ENCODE measurements at places on chromosomes 7 and 10. TPM values are rescaled to one million over a fixed set of nuclear protein-coding genes. Genes with fewer than 3 reads are reported as not detected.

DNA sequence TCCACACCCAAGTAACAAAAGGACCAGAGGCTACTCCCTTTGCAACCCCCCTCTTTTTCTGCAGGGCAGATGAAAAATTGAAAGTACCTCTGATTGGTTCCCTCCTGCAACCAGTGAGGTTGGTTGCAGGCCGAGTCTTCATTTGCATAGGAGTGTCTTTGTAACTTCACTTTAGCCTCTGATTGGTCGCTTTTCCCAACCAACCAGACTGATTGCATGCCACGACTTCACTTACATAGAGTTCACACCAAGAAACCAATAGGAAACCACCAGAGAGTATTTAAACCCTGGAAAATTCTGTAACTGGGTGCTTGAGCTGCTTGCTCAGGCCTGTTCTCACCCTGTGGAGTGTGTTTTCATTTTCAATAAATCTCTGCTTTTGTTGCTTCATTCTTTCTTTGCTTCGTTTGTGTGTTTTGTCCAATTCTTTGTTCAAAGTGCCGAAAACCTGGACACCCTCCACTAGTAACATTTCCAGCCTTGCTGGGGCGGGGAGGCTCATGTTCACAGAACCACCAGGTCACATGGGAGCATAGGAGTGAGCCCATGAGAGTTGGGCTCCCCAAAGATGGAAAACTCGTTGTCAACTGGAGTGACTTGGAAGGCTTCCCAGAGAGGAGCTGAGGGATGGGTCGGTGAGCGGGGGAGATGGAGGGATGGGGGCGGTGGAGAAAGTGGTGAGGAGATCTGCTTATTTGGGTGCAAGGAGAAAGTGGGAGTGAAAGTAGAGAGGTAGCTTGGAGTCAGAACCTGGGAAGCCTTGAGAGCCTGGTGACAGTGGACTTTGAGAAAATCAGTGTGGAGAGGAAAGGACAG is 223.6 kb downstream of the GFRA1 start:
- DNase-seq, result no peak

- DNase-seq, result no peak
Observed at GRCh38 chr7:12827920-12828319, 140.5 kb downstream of the ARL4A start.

DNA sequence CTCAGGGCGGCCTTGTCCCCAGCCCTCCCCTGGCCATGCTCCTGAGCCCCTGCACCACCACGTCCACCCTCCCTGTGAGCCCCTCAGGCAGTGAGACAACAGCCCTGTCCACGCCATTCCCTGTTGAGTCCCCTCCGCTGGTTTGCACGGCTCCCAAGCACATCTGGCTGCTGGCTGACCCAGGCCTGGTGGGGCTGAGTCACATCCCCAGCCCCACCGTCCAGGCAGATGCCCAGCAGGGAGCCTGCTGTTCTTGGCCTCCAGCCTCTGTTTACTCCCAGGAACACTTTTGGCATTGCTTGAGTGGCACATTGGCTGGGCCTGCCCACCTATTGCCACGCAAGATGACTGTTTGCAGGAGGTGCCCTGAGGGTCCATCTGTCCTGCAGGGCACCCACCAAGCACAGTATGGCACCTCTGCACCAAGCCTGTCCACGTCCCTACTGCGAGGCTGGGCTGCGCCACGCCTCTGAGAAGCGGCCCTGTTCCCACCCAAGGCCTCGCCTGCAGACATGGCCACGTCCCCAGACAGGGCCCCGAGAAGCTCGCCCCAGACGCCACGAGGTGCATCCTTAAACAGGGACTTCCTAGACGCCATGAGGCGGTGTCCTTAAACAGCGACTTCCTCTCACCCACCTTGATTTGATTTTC is 48.4 kb upstream of the INPP5A start:
- DNase-seq, result no peak

GRCh38 chr7:117718116-117718835 is 155.0 kb downstream of the CTTNBP2 start:
- no peak for DNase-seq

DNA sequence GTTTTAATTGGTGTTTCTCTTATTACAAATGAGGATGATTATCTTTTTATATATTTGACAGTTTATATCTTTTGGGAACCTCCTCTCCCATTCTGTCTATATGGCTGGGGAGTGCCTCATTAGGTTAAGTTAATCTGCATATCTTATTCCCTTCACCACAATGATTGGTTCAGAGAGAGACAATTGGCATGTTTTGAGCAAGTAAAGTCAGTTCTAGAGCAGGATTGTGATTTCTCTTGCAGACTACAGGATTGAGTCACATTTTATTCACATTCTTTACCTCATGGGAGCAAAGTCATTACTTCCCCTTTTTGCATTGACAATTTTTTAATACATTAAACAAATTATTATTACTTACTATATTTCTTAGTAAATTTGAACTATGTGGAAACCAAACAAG is 345.6 kb downstream of the MDFIC start:
- no peak for DNase-seq

DNA sequence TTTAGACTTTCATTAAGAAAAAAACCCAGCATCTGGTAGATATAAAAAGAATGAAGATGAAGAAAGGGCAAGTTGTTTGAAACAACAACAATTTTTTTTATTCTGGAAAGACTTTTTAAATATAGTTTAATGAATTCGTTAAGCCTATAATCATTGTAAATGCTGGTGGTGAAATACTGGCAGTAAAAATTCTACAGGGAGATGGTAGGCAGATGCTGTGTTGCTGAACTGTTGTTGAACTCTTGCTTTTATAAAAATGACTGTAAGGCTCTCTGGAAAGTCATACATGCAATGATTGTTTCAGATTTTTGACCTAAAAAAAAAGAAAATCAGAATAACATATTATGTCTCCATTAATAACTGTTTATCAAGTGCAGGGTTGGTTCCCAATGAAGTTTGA is 39.0 kb downstream of the SCIN start:
- DNase-seq, result no peak

NAT16 gene
- not detected for total RNA-seq

CRHR2 gene
- total RNA-seq, result not detected

OPALIN gene
- total RNA-seq, result not detected

TRIM73 gene
- total RNA-seq, result 7.4 TPM

LEP gene
- 7.4 TPM for total RNA-seq

HPS6 gene
- total RNA-seq, result 29.7 TPM

ERCC6 gene
- total RNA-seq, result 15.2 TPM

HTRA1 gene
- total RNA-seq, result 116 TPM

SPDYE6 gene
- not detected for total RNA-seq
